ENCODE measurements at places on chromosomes 7 and 10.

GRCh38 chr7:44964831-44965440 is 13.9 kb downstream of the MYO1G start:
- DNase-seq: no peak

- no peak for DNase-seq
Measured at GRCh38 chr7:80153446-80153845, 18.8 kb downstream of the GNAI1 start.

DNA sequence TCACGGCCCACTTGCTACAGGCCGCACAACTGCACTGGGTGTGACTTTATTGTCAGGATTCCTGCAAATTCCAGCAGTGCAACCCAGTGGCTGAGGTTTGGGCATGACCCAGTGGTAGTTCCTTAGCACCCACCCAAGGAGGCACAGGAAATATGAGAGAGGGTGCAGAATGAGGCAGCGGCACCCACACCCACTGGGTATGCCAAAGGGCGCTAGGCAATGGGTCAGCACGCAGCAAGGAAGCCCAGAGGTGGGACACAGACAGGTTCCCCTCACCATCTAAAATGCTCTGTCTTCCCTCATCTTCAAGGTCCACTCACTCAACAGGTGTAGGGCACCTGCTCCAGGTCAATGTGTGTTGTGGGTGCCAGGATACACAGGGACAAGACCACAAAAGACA is 357.8 kb upstream of the MKI67 start:
- DNase-seq: no peak

DNA sequence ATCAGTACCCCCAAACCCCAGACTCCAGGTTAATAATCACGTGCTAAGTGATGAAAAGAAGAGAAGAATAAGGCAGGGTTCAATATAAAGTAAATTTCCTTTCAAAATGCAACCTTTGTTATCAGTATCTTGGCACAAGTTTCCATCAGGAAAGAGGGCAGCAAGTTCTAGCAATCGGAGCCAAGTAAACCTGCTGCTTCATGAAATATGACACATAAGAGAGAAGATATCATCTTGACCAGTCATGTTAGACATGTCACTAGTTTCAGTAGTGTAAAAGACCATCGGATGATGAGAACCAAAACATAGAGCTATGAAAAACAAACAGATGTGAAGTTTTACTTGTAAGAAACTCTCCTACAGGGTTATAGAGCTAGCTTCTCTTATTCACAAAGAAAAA is 44.0 kb downstream of the AASS start:
- no peak for DNase-seq

- no peak for DNase-seq
Measured at GRCh38 chr10:70575874-70576802, 26.4 kb downstream of the PRF1 start.

DNA sequence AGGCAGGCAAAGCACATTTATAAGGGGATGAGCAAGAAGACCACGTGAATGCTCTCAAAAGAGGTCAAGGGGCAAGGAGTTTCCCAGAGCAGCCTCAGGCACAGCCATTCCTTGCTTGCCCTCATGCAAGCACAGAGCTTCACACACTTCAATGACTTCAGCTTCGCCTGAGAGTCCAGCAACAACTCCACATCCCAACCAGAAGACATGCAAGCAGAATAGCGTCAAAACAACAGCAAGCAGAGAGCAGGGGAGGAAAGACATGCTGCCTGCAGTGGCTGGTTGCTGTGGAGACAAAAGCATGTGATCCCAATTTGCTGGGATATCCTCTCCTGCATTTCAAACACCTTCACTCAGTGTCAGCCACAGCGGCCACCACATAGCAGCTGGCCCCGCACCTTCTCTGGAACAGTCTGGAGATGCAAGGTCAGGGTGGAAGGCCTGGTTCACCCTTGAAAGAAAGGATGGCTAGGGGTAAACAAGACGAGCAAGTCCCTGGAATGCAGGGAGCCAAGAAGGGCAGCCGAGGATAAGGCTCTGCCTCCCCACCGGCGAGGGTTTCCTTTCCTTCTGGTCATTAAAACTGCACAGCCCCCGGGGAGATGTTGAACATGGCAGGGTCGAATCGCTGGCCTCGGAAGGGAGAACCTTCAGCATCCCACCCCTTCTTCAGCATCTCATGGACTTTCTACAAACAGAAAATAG is 60.2 kb upstream of the CAMK2B start:
- no peak for DNase-seq

DNA sequence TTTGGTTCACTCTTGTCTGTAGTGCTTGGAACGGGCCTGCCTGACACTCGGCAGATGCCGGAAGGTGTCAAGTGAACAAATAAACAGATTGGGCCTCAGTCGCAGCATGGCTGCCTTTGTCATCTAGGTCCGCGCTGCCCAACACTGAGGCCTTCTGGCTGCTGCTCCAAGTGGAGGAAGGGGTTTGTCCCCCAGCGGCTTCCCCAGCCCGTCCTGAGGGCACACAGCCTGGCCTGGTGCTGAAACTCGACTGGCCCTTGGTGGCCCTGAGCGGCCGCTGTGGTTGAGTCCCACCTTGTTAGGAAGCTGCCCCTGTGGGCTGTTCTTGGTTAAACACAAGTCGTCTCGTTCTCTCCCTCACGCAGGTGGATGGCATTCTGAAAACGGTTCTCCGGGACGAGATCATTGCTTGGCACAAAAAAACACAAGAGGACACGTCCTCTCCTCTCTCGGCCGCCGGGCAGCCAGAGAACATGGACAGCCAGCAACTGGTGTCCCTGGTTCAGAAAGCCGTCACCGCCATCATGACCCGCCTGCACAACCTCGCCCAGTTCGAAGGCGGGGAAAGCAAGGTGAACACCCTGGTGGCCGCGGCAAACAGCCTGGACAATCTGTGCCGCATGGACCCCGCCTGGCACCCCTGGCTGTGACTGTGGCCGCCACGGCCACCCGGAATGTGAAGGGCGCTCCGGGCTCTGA is 132.1 kb downstream of the SMURF1 start:
- no peak for DNase-seq

DNA sequence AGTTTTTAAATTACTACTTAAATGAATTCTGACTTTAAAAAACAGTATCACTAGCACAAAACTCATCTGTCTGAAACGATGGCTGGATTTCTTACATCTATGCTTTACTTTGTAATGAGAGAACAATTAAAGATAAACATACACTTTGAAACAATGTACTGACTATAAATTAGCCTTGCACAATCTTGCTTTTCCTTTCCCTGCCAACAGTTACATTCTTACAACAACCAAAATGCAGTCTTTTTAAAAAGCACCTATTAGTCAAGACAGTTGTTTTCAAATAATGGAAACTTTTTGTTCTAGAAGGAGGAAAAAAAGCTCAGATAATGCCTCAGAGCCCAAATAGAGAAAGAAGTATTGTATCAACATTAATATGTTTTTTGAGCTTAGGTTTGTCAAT is 153.3 kb downstream of the ELMO1 start:
- DNase-seq: no peak

DNA sequence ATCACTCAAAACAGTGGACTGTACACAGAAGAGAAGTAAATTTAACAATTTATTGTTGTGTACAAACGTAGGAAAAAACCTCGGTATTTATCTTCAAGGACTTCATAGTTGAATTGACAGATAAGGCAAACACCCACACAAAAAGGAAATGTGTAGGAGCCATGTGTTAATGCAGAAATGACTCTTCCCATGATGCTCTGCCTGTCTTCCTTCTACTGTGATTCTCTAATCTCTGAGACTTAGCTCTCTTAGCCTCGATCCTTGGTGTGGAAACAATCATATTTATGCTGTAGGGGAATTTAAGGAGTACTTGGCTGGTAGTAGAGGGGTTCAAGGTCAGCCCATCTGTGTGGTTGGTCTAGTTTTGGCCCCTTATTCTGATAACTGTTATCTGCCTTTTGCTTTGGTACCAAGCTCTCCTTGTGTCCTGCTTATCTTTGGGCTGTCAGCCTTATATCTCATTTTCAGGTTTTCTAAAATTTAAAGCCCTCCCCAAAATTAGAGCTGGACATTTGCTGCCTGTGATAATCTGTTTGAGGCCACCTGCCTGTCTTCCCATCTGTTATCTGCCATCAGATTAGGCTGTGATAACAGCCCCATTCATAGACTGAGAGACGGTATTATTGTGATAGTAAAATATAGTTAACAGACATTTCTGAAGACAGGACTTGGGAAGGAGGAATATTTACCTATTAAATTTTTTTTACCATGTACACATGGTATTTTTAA is 81.7 kb downstream of the GPR85 start:
- DNase-seq: no peak

- DNase-seq: no peak
Measured at GRCh38 chr7:75739796-75740672, 1.3 kb upstream of the HIP1 start.

GRCh38 chr10:129547608-129548007 is 80.6 kb downstream of the MGMT start:
- DNase-seq: no peak

DNA sequence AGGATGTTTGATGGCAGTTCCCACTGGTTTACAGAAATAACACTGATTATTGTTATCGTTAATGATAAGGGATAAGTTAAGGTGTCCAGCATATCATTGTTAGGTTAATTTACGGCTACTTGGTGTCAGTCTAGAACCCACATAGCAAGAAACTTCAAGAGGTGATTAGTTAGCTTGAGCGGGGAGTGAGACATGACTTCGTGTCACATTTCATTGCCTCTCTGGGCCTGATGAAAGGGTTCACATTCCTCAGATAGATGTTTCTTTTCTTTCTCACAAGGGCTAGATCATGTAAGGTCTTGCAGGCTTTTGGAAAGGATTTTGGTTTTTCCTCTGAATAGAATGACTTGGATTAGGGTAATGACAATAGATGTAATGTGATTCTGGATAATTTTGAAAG is 26.7 kb downstream of the WAC start:
- DNase-seq: no peak

DNA sequence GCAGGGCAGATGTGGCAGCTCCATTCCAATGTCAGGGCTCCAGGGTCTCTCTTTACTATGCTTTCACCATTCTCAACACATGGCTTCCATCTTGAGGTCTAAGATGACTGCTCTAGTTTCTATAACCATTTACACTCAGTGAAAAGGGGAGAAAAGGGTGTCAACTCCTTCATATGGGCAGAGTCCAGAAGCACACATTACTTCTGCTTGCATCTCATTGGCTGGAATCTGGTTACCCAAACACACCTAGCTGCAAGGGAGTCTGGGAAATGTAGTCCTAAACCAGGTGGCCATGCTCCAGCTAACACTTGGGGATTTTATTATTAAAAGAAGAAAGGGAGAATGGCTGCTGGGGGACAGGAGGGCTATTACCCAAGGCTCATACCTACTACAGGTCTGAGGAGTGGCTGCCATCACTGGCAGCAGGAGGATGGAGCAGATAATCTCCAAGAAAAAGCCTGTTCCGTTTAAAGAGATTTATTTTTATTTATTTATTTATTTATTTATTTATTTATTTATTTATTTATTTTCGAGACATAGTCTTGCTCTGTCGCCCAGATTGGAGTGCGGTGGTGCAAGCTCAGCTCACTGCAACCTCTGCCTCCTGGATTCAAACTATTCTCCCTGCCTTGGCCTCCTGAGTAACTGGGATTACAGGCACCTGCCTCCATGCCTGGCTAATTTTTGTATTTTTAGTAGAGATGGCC is 29.1 kb upstream of the LBX1 start:
- no peak for DNase-seq

- DNase-seq: no peak
Measured at GRCh38 chr10:13939391-13939790, 352.6 kb downstream of the PRPF18 start.

- no peak for DNase-seq
Measured at GRCh38 chr7:108415821-108416536, 40.3 kb downstream of the NRCAM start.

DNA sequence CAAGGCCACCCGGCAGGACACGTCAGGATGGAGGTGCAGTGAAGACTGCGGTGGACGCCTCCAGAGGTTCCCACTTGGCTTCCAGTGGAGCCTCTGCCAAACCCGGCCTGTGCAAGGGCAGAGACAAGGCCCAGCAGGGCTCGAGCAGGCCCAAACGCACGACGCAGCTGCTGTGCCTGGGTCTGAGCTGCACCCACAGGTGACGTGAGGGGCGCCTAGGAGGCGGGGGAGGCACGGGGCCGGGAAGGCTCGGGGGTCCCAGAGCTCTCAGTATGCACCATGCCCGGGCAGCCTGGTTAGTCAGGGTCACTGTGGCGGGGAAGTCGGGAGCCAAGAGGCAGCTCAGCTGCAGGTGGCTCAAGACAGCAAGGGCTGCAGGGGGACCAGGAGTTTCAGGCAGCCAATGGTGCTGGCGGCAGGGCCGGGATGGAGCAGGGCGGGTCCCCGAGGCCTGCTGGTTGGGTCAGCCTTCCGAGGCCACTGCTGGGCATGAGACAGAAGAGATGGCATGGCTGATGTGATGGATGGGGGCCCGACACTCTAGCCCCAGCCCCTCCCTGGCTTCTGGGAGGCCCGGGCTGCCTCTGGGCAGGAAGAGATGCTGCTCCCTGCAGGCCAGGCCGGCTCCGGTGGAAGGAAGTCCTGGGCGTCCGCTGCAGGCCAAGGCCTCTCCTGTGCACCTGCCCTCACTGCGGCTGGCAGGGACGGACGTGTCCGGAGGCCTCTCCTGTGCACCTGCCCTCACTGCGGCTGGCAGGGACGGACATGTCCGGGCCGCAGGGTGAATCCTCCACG is 72.2 kb upstream of the CFAP46 start:
- no peak for DNase-seq

- no peak for DNase-seq
Measured at GRCh38 chr10:98429320-98430072, 14.5 kb upstream of the PYROXD2 start.

GRCh38 chr10:85967594-85967993 is 399.0 kb downstream of the GRID1 start:
- no peak for DNase-seq

DNA sequence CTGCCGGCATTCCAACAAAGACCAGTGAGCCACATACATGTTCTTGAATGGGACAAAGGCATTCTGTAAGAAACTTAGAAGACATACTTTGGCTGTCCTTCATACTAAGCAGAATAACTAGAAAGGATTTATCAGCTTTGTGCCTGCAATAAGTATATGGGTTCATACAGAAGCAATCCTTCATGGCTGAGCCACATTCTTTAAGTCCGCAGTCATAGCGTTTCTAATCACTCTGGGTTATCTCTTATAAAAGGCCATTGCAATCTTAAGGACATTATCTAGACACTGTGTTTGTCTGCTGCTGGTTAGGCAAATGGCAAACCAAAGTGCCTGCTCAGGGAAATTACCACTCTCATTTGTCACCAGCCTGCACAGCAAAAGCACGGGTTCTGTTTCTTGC is 488.4 kb downstream of the ACTR3B start:
- no peak for DNase-seq

Measured in activated CD8-positive, alpha-beta memory T cell treated with anti-CD3 and anti-CD28 coated beads for 48 hours (primary cell).